Activated naive CD8-positive, alpha-beta T cell treated with anti-CD3 and anti-CD28 coated beads for 36 hours (primary cell): ENCODE measurements at places on chromosomes 12 and 14. TPM values are rescaled to one million over a fixed set of nuclear protein-coding genes. Genes with fewer than 3 reads are reported as not detected.

Gene DPY19L2
- 4.6 TPM for total RNA-seq

Gene P2RX7
- 3.9 TPM for total RNA-seq

Gene TIMELESS
- 59.8 TPM for total RNA-seq

Gene PTPRO
- total RNA-seq, result 1.4 TPM

Gene PZP
- not detected for total RNA-seq

Gene SLCO1A2
- not detected for total RNA-seq
